ENCODE measurements at places on chromosomes 11 and 22.
A peak's percentile ranks its signal among the peaks of the same experiment; 100 is the strongest.

GRCh38 chr11:4039011-4039410 lies 55.6 kb upstream of the RRM1 start:
- ATAC-seq: no peak

DNA sequence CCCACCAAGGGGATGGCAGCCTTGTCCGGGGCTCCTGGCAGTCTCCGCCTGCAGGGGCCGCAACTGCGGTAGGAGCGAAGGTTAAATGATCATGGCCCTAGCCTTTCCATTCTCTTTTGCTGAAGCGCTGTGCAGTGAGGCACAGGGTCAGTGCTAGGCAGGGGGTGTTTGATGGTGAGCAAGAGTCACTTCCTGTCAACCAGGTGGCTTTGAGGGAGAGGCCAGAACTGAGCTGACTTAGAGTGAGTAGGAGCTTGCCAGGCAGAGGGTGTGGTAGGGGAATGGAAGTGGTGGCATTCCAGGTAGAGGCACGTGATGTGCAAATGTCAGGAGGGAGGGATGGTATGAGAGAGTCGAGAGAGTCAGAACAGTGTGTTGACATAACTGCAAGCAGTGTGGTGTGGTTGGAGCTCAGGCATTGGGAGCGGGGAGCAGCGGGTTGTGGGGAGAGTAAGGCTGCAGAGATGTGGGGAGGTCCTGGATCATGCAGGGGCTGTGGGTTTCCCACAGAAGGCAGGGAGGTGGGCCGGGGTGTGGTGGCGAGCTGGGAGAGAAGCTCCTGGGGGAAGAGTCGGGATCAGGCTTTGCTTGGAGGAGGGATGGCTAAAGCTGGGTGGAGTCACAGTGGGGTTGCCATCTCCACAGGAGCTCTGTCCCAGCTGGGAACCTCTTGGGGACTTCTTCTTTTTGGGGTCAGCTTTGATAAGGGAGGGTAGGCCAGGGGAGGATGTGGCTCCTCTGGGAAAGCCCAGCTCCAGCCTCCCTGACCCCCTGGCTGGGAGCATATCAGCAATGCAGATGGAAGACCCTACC lies 33.3 kb downstream of the AMPD3 start:
- ATAC-seq: peak; percentile 62

- ATAC-seq: no peak
These were observed 44.5 kb downstream of the TRIOBP start for GRCh38 chr22:37741312-37741795.

GRCh38 chr11:70544774-70545609 lies 146.7 kb downstream of the CTTN start:
- ATAC-seq: no peak

DNA sequence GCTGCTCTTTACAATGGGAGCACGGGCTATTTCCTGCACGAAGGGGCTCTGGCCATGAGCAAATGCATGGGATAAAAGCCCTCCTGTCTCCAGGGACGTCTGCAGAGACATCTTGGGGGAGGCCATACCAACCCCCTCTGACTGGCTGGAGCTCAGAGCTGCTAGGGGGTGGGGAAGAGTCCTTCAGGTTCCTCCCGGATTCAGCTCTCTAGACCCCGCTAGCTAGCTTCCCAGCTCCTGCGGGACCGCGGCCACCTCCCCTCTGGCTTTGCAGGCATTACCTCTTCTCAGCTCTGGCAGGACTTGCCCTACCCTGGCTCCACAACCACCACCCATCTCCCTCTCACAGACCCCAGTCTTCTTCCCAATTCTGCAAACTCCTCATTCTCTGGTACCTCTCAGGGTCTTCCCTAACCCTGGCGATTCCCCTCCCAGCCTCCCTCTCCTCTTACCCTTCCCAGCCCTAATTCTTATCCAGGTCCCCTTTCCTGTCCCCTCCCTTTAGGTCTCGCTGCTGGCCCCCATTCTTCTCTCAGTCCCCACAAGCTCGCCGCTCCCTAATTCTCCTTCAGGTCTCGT lies 802 bp downstream of the SYT13 start:
- ATAC-seq: no peak

- peak; percentile 85 for ATAC-seq
These were observed at the start of gene FBXO7 for GRCh38 chr22:32474635-32475467. Gene FBXO7, plus strand, starts transcription at chr22:32474811. Its CDS starts 192 bp downstream, at chr22:32475003.
